ENCODE measurements at places on chromosomes 4 and X. TPM values are rescaled to one million over a fixed set of nuclear protein-coding genes. Genes with fewer than 3 reads are reported as not detected.

- DNase-seq = no peak
- H3K4me3 ChIP-seq = no peak within 1 kb of the TSS
- H3K36me3 ChIP-seq = no peaks in the 10 kb centered on the region
Observed at GRCh38 chr4:187995322-187996207, at the start of gene ZFP42. Gene ZFP42 (plus strand): TSS chr4:187995771. CDS start chr4:188002808, 7,037 bp downstream.

GRCh38 chr4:72077346-72077745, 45.5 kb downstream of the NPFFR2 start:
- no peaks in the 10 kb centered on the region for H3K36me3 ChIP-seq
- DNase-seq = no peak
- no peaks in the 10 kb centered on the region for H3K4me1 ChIP-seq
- H3K4me3 ChIP-seq = no peak overlapping the region

- H3K4me3 ChIP-seq = no peak overlapping the region
- no peak overlapping the region for H3K27ac ChIP-seq
- no peaks in the 10 kb centered on the region for H3K36me3 ChIP-seq
- DNase-seq = no peak
- H3K4me1 ChIP-seq = no peaks in the 10 kb centered on the region
Observed at GRCh38 chrX:29297171-29297800, 710.0 kb downstream of the IL1RAPL1 start.

DNA sequence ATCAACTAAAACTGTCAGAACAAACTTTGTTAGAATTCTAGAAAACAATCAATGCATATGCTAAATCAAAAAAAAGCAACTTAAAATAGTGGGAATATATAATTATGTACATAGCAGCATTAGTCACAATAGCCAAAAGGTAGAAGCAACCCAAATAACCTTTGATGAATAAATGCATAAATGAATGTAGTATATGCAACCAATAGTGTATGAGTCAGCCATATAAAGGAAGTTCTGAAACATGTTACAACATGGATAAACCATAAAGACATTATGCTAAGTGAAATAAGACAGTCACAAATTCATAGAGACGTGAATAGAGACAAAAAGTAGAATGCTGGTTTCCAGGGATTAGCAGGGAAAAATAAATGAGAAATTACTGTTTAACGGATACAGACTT, 762.8 kb upstream of the INTU start:
- no peaks in the 10 kb centered on the region for H3K27me3 ChIP-seq
- no peak overlapping the region for H3K27ac ChIP-seq

DNA sequence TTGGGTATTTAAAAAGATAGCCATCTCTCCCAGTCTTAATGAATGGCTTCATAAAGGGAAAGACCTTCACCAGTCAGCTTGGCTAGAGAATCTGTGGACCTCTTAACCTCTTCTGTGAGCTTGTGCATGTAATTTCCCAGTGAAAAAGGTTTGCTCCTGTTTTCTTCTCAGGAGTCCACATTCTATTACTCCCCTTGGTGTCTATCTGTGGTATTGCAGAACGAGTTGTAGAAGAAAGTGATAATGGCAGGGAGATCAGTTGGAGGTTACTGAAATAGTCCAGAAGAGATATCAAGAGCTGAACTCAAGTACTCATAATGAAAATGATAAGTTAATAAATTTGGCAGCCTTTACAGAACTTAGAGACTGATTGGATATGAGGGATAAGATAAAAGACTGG, 16.5 kb upstream of the VAMP7 start:
- H3K4me1 ChIP-seq = no peaks in the 10 kb centered on the region
- no peak for DNase-seq
- no peaks in the 10 kb centered on the region for H3K27me3 ChIP-seq
- no peak overlapping the region for H3K4me3 ChIP-seq

SHISA3 gene
- 5.8 TPM for total RNA-seq

All from upper lobe of right lung (tissue), 1 donor.